ENCODE measurements at places on chromosomes 1 and 21.

GRCh38 chr1:42456754-42457089, 379 bp downstream of the PPCS start:
- no peak for DNase-seq

DNA sequence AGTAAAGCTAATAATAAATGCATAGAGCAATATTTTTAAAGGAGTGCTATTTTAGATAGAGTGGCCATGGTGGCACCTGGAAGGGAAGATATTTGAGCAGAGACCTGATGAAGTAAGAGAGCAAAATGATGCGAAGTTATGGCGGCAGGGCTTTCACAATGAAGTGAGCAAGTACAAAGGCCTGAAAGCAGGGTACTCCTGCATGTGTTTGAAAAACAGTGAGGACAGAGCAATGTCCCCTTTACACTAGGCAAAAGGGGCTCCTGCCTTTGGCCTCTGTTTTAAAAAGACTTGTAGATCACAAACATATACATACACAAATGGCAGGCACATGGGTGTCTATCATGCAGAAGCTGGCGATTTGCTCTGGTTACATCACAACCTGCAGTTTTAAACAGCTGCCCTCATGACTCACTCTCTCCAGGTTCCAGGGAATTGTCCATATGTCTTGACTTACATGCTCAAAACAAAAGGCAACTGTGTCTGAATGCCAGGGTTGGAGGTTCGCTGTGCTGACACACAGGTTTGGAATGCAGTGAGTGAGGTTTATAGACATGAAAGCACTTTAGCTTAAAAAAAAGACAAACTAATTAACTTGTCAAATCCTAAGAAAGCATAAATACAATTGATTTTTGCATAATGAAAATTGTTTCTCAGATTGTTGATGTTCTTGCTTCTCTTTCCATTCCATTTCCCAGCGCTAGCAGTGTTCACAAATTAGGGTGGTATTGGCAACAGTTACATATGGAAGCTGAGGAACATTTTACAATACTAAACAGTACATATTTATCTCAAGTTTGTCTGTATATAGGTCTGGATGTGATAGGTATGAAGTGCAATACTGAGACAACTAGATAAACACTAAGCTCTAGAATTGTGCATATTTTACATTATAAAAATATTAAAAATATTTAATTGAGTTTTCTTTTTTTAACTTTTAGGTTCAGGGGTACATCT, 313.9 kb downstream of the BARHL2 start:
- peak; percentile 61 for DNase-seq

GRCh38 chr1:54460351-54460750, 54.2 kb upstream of the SSBP3 start:
- no peak for DNase-seq

GRCh38 chr1:91699339-91699974, 186.5 kb downstream of the TGFBR3 start:
- DNase-seq: peak; percentile 45

DNA sequence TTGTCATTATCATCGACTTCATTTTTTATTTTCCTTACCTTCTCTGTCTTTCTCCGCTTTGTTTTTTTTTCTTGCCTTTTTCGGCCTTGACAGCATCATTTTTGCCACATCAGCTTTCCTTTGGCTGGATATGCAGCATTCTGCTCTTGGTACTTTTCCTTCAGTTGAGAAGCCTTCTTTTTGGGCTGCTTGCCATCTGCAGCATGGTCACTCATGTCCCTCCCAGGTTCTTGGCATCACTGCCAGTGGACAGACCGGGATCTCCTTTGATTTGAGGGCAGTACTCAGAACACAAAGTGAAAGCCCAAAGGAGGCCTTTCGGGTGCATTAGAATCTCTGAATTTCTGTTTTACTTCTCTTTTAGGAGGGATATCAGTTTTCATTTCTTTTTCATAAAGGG, 3.7 kb upstream of the PARP1 start:
- DNase-seq: no peak

- DNase-seq: peak; percentile 96
Measured at GRCh38 chr1:44631647-44632539, 42.4 kb downstream of the TMEM53 start.

DNA sequence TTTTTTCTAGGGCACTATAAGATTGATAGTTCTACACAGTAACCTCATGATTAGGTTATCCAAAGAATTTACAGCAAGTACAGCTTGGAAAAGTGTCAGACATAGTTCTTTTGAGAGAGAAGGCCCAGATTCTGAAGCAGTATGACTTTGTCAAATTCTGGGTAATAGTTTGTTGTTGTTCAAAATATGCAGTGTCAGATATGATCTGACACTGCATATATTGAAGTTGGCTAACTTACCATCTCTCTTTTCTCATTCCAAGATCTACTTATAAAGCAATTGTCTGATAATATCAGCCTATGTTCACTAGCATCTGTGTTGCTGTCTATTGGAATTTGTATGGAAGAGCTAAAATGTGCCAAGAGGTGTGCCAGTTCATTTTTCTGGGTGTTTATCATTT, 160.1 kb downstream of the CTH start:
- DNase-seq: no peak
